Activated CD4-positive, alpha-beta T cell treated with anti-CD3 and anti-CD28 coated beads, Interleukin-2, amount 50 U/mL, for 4 hours (primary cell): ENCODE measurements at places on chromosomes 3 and 15.

DNA sequence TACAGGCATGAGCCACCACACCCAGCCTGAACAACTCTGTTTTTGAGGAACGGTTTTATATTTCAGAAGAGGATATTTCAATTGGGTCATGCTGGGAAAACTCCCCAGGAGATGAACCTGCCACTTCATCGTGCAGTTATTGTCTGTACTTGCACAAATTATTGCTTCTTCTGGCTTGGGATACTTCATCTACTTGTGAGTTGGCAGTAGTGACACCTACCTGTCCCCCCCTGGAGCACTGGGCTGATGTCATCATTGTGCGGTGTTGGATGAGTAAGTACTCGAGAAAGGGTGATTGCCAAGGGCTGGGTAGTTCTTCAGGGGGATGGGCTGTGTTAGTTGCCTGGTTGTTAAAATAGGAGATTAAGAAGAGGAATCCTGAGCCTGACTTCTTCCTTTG is 85.1 kb upstream of the SAMMSON start:
- DNase-seq = no peak

GRCh38 chr15:55587321-55588069 is 650 bp downstream of the PYGO1 start:
- no peak for DNase-seq

- no peak for DNase-seq
Measured at GRCh38 chr3:7241584-7242302, 380.8 kb downstream of the GRM7 start.

GRCh38 chr3:171088964-171089754 is 62.6 kb upstream of the SLC2A2 start:
- DNase-seq = no peak

- DNase-seq = no peak
Measured at GRCh38 chr15:63246691-63247469, 30.5 kb upstream of the APH1B start.

GRCh38 chr15:93707751-93708150 is 523.6 kb upstream of the MCTP2 start:
- DNase-seq = no peak

DNA sequence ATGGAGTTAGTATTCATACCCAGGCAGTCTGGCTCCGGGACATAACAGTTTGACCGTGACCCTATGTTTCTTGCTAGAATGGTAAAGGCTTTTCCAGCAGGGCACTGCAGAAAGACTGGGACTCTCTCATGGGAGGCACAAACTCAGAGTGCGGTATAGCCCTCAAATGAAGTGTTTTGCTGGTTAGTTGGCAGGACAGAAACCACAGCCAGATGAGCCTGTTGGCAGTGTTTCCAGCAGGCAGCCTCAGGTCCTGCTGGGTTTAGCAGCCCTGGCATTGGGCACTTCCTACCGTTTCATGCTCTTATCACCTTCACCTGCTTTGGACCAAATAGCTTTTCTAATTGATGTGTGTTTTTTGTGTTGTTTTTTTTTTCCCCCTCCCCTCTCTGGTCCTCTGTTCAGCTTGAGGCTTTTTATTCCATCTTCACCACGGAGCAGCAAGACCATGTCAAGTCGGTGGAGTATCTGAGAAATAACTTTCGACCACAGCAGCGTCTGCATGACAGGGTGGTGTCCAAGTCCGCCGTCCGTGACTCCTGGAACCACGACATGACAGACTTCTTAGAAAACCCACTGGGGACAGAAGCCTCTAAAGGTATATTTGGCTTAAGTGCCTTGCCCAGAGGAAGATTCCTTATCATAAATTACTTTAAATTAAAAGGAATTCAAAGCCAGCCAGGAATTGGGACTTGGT is 205.6 kb downstream of the FEZF2 start:
- no peak for DNase-seq

- no peak for DNase-seq
Measured at GRCh38 chr3:17307482-17307881, 422.7 kb downstream of the PLCL2 start.

DNA sequence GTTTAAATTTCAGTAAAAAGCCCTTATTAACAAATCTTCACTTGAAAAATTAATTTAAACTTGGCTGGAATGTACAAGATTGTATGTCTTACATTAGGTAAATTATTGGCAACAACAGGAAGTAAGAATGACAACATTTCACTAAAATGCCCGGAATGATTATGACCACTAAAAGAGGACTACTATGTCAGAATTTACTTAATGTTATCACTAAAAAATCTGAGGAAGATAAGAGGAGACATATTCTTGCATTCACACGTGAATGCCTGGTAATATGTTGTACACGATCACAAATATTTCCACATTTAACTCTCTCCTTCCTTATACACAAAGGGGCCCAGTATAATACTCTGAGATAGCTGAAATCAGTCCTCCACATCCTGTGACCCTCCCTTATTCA is 29.7 kb downstream of the VGLL3 start:
- DNase-seq = no peak

DNA sequence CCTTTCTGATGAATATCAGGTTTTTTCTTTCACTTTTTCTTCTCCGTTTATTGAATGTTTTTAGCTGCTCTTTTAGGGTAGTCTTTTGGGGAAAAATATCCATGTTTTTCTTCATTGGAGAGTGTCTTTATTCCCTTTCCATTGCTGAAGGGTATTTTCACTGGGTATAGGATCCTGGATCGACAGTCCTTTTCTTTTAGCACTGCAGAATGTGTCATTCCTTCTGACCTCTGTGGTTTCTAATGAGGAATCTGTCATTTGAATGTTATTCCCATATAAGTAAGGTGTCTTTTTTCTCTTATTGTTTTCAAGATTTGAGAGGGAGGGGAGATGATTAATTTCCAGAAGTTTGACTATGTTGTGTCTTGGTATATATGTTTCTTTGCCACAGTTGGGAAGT is 96.8 kb downstream of the BBX start:
- DNase-seq = no peak

GRCh38 chr3:43748179-43748578 is 57.4 kb downstream of the ABHD5 start:
- no peak for DNase-seq

GRCh38 chr3:32975891-32976595 is 24.6 kb downstream of the CCR4 start:
- no peak for DNase-seq

DNA sequence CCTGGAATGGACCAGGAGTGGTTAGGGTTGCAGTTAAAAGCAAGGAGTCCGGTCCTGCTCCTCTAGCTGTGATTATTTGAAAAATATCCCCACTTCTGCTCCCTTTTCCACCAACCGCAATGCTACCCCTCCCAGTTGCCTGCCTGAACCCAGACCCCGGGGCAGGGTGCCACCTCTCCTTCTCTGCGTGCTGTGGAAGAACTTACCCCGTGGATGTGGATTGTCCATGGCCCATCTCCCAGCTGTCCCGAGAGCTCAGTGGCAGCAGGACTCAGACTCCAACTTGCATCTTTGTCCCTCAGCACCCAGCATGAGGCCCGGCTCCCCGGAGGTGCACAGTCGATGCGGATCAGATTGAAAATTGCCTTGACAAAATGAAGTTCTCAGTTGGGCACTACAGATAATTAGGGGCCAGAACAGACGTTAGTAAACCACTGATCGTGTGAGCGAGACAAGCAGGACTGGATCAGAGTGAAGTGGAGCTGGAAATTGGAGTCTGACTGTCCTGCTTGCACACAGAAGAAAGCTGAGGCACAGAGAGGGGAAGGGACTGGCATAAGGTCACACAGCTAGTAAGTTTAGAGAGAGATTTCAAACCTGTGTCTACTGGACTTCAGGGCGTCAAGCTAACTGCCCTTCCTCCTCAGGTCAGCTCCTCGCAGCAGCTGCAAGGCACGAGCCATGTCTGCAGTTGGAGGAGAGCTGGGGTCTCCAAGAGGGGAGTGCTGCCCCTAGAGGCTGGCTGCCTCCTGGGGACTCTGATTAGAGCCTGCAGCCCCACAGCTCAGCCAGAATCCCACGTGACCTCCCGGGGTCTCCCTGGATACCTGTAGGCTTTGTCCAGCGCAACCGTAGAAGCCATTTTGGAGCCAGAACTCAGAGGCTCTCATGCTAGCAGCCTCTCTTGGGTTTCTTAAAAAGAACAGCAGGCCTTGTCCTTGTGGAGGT is 14.7 kb downstream of the SLC6A1 start:
- no peak for DNase-seq

DNA sequence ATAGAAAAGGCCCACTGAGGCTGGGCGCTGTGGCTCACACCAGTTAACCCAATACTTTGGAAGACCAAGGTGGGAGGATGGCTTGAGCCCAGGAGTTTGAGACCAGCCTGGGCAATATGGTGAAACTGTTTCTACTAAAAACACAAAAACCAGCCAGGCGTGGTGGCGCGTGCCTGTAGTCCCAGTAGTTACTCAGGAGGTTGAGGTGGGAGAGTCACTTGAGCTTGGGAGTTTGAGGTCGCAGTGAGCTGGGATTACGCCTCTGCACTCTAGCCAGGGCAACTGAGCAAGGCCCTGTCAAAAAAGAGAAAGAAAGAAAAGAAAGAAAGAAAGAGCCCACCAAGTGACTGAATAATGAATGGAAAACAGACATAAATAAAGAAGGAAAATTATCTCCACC is 32.0 kb downstream of the TAMM41 start:
- no peak for DNase-seq

DNA sequence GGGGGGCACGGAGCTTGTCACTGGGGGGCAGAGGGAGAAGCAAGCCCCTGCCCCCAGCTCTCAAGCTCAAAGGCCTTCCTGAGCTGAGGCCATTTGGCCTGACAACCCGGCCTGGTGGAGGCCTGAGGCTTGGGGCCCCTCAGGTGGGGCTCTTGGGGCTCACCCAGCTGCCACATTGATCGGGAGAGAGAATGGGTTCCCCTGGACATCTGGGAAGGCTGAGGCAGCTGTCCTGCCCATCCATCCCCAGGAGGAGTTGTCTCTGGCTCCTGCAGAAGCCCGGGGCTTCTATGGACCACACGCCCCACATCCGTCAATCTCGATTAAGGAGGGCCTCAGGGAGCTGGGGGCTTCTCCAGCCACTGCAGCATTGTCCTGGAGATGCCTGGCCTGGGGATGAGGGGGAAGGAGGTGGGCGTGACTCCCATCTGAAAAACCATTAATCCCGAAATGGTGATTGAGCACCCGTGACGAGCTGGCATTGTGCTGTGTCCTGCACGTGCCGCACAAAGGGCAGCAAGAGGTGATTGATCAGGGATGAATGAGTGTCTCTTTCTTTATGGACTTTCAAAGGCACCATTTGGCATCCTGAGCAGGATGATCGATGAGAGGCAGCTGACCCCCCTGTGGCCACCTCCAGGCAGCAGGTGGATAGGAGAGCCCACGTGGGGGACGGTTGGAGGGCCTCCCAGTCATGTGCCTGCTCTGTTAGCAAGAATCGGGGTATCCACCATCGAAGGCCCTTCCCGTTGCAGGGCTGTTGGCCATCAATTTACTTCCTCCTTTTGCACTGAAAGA is 17.2 kb upstream of the CRABP1 start:
- no peak for DNase-seq

- no peak for DNase-seq
Measured at GRCh38 chr15:57309856-57310760, 66.2 kb upstream of the CGNL1 start.

DNA sequence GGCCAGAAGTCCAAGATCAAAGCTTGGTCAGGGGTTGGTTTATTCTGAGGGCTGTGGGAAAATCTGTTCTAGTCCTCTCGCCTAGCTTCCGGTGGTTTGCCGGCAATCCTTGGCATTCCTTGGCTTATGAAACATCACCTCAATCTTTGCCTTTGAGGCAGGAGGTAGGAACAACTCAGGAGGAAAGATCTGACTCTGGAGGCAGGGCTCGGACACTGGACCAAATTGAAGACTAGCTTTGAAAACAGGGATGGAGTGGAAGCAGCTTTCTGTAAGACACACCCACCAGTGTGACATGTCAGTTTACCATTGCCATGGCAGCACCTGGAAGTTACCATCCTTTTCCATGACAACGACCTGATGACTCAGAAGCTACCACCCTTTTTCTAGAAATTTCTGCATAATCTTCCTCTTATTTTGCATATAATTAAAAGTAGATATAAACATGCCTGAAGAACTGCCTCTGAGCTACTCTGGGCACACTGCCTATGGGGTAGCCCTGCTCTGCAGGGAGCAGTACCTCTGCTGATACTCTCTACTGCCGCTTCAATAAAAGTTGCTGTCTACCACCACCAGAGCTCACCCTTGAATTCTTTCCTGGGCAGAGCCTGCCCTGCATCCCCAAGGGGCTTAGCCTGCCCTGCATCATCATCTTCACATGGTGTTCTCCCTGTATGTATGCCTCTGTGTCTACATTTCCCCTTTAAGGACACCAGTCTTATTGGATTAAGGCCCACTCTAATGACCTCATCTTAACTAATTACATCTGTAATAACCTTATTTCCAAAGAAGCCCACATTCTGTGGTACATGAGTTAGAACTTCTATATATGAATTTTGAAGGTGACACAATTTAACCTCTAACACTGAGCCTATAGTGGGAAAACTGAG is 38.3 kb upstream of the TM4SF4 start:
- DNase-seq = no peak

DNA sequence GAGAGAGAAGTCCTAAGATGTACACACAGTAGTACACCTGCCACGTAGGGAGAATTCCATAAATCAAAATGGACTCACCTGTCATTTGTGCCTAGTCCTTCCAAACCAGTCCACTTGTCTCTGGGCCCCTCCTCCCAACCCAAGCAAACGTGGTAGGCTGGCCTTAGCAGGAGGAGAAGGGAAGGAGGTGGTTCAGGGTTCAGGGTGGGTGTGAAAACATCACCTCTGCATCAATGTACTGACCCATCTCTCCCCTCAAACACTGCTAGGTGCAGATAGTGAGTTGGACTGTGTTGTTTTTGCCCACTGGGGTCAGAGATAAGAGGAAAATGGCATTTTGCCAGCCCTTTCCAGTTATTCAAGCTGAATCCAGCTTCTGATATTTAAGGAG is 99.3 kb downstream of the MME start:
- DNase-seq = no peak

GRCh38 chr3:58173029-58173668 is 37.6 kb downstream of the DNASE1L3 start:
- DNase-seq = no peak

GRCh38 chr3:107512108-107512507 is 10.7 kb upstream of the BBX start:
- no peak for DNase-seq

DNA sequence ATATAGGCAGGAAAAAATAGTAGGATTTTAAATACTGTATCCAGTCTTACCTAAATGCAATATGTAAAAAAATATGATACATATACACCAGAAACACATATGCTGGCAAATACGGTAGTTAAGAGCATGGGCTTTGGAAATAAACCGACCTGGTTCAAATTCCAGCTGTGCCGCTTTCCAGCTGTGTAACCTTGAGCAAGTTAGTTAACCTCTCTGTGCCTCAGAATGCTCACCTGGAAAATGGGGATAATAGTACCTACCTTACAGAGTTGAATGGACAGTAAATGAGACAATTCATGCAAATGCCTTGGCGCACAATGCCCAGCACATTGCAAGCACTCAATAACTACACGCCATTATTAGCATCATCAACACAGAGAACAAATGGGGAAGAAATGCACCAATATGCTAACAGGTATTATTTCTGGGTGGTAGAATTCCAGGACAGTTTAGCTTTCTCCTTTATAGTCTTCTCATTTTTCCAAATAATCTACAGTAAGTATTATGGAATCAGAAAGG is 50.6 kb downstream of the SUMF1 start:
- DNase-seq = no peak

GRCh38 chr3:100299016-100299415 is 35.5 kb upstream of the NIT2 start:
- no peak for DNase-seq

GRCh38 chr3:117708601-117709000 is 999.0 kb downstream of the TUSC7 start:
- DNase-seq = no peak

GRCh38 chr15:100877551-100877950 is 2.1 kb upstream of the ALDH1A3 start:
- DNase-seq = no peak
